T-helper 2 cell (primary cell): ENCODE measurements at places on chromosomes 7 and 10.

GRCh38 chr10:8036506-8037198, 17.8 kb upstream of the GATA3 start:
- no peak for DNase-seq

DNA sequence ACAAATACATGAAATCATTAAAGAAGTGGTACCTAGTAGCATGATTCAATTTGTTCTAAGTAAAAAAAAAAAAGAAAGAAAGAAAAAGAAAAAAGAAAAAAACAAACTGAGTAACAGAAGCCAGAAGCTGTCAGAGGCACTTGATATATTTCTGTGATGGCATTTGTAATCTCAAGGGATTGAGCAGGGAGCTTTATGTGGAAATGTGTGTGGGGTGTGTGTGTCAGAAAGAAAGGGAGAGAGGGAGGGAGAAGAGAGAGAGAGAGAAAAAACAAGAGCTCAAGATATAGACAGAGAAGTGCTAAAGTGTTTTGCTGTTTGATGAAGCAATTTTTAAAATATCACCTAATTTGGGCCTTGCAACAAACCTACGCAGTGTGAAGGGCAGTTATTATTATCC, 357.6 kb upstream of the PCDH15 start:
- no peak for DNase-seq

DNA sequence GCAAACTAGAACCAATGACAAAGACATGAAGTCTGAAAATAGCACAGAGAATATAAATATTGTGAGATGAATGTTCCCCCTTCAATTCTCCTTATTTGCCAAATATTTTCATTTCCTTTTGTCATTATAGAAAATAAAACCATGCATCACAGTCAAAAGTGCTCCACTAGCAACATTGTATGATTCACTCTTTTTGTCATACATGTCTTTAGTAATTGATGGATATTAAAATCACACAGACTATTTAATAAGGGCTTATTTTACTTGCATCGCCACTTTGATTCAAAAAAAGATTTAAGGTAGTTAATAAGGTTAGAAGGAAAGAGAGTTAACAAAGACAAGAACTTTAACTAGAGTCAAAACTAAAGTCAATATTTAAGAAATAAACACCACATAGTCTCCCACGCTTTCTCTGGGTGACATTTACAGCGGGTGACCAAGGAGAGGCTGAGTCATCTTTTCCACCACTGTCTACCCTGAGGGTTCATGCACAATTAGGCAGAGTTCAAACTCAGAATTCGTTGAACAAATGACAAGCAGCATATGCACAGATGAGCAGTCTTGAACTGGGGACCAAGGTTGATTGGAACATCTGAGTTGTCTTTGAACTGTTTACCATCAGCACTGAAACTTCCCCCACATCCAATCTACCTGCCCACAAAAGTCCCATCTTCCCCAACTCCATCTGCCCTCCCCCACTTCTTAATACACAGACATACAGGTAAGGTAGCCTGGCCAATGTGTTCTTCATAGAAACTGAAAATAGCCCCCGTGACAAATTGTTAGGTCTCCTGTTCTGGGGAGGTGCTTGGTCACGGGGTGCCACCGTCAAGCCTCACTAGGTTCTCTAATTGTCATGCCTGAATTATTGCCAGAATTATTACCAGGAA, 42.5 kb downstream of the C7orf25 start:
- DNase-seq = no peak

- no peak for DNase-seq
These were observed 4.7 kb upstream of the CXCL12 start for GRCh38 chr10:44389556-44389955.

- no peak for DNase-seq
These were observed 116.9 kb downstream of the LRMDA start for GRCh38 chr10:75548356-75548755.

- no peak for DNase-seq
These were observed 3.3 kb downstream of the TMEM140 start for GRCh38 chr7:135151132-135151531.

DNA sequence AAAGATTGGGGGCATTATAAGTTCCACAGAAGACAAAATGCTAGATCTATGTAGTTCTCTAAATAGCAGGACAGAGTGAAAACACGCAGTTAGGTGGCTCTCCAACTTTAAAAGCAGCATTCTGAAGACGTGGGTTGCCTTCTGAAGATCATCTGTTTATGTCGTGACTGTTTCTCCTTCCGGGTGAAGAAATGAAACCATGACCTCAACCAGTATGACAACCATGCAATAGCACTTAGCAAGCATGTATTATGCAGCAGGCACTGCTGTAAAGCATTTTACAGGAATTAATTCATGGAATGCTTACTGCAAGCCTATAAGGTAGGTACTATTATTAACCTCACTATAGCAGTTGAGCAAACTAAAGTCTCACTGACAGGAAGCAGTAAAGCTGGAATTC, 125.2 kb downstream of the SLC25A13 start:
- no peak for DNase-seq

DNA sequence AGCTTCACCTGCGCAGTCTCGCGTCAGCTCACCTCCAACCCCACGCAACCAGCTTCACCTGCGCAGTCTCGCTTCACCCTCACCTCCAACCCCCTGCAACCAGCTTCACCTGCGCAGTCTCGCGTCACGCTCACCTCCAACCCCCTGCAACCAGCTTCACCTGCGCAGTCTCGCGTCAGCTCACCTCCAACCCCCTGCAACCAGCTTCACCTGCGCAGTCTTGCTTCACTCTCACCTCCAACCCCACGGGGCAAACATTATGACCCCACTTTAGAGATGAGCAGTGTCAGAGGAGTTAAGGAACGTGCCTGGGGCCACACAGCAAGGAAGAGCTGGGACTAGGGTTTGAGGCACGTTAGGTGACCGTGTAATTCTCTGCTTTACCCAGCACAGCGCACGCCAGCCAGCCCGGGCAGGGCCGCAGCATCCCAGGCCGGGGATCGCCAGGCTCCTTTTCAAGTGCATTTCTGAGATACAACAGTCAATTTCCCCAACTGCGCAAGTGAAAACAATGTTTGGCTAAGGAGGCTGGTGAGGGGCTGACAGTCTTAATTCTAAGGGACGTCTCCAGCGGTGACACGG, 22.6 kb upstream of the PDGFA start:
- no peak for DNase-seq

GRCh38 chr7:134779741-134780065, 269 bp downstream of the CALD1 start:
- DNase-seq = no peak

- no peak for DNase-seq
These were observed 177.6 kb downstream of the GNAI1 start for GRCh38 chr7:80312139-80312661.

DNA sequence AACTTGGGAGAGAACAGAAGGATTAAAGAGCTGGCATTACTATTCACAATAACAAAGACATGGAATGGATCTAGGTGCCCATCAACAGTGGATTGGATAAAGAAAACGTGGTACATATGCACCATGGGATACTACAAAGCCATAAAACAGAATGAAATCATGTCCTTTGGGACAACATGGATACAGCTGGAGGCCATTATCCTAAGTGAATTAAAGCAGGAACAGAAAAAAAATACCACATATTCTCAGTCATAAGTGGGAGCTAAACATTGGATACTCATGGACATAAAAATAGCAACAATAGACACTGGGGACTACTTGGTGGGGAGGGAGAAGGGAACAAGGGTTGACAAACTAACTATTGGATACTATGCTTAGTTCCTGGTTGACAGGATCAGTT, 133.2 kb upstream of the ITGB1 start:
- no peak for DNase-seq

DNA sequence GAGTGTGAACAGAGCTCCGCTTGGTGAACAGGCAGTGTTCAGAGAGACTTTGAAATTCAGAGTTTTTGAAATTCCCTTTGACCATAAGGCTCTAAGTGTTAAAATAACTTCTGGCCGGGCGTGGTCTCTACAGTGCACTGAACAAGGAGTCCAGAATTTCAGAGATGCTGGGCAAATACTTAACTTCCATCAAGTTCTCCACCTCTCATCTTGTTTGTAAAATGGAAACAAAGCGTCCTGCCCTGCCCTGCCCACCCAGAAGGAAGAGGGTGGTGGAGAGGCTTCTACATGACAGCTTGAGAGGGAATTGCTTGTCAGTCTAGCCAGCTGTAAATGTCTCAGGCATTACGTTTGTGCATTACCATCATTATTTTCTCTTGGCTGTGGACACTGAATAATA, 102.6 kb downstream of the RGS10 start:
- no peak for DNase-seq

GRCh38 chr10:44874166-44874565, 37.0 kb upstream of the TMEM72 start:
- DNase-seq = no peak

- DNase-seq = no peak
These were observed 85.9 kb upstream of the CXCL12 start for GRCh38 chr10:44470784-44471183.

- no peak for DNase-seq
These were observed 9.9 kb downstream of the RP9 start for GRCh38 chr7:33099154-33099940.

DNA sequence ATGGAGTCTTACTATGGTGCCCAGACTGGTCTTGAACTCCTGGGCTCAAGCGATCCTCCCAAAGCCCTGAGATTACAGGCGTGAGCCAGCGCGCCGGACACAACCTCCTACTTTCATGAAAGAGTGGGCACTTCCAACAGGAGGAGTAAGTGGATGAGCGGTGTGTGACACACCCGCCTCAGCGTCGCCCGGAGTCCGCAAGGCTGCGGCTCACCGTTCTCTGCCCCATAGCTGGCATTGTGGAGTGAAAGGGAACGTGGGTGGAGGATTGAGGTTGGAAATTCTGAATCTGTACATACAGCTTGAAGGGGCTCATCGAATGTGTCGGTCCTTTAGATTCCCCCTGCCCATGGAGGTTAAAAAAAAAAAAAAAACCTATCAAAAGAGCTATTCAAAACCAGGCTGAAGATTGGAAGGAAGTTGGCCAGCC, 524 bp upstream of the PRXL2A start:
- DNase-seq = no peak

- no peak for DNase-seq
These were observed 10.5 kb upstream of the TTYH3 start for GRCh38 chr7:2621061-2621828.

DNA sequence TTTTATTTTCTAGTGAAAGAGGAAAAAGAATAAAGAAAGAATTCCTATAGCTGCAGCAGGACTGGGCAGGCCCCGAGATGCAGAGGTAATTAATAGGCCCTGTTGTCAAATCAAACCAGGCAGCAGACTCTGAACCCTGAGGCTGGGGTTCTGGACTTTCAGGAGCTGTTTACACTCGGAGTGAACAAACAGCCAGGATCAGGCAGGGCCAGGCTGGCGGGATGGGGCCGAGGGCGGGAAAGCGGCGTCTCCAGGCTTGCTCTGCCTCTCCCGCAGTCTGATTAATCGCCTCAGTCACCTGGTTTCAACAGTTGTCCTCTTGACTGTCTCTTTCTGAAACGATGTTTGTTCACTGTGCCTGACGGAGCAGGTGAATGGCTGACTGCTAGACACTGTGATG, 675.4 kb upstream of the FOXK1 start:
- no peak for DNase-seq

DNA sequence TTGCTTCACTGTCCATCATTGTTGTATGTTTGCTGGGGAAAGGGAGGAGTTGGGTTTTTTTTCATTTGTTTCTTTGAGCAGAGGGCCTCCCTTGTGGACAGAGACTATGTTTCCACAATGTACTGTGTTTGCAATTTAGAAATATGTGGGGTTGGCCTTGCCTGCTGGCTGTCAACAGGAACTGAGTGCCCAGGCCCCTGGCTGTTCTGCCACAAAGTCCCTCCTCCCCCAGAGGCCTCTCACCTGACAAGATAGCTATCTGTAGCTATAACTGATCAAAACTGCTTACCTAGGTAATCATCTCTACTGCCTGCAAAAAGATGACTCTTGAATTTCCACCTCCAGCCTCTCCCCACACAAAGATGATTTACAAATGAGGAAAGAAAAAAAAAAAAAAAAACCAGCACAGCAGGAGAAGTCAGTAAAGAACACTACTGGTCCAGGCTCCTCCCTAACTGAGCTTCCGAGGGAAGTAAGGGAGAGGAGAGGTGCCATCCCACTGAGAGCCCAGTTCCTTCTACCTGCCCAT, 121.8 kb downstream of the SGMS1 start:
- peak; percentile 75 for DNase-seq

- DNase-seq = no peak
These were observed 85.8 kb upstream of the PITRM1 start for GRCh38 chr10:3258394-3258793.

DNA sequence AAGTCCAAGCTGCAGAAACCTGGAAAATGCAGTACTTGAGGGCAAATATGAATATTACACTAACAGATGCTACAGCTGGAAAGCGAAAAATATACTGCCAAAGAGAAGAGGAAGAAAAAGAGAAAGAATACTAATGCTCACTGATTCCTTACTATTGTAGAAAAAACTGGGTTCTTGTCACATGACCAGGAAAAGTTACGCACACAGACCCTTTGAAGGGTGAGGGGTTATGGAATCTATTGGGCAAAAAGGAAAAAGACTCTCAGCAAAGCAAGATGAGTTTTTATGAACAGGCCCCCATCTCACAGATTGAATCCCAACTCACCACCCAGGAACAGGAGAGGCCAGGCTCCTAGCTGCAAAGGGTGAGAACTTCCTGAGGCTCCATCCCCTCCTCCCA, 228.1 kb upstream of the KLF14 start:
- DNase-seq = no peak

DNA sequence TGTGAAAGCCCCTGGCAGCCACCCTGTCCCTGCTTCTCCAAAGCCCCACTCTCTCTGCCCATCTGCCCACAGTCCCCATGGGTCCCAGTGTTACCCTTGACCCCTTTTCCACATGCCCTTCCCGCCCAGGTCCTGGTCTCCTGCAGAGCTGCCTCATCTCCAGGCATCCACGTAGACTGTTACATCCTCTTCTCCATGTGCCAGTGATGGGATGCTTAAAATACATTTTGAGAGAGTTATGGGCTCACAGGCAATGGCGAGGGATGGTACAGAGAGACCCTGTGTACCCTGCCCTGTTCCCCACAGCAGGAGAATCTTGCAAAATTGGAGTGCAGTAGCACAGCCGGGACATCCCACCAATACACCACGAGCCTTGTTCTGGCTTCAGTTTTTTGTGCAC, 56.8 kb downstream of the GLRX3 start:
- DNase-seq = no peak

- DNase-seq = no peak
These were observed 9.8 kb downstream of the LARP4B start for GRCh38 chr10:921471-922414.

DNA sequence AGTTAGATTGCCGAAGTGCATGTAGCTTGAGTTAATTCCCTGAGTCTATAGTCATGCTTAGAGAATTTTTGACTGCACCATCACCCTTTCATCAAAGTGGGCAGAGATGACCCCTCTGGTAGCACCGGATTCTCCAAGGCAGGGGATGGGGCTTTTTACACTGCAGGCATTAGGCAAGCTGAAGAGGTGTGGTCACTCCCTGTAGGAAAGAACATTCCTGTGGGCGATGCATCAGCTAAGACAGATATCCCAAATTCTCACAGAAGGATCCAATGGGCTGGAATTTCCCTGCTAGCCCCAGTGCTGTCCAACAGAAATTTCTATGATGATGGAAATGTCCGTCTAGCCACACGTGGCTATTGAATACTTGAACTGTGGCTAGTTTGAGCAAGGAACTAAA, 118.2 kb downstream of the ADAM12 start:
- DNase-seq = no peak
